ENCODE measurements at places on chromosomes 6 and 20.

GRCh38 chr6:129476810-129477209, 233.2 kb downstream of the ARHGAP18 start:
- DNase-seq: no peak

GRCh38 chr6:1904466-1904799, 294.7 kb downstream of the FOXC1 start:
- DNase-seq: no peak

DNA sequence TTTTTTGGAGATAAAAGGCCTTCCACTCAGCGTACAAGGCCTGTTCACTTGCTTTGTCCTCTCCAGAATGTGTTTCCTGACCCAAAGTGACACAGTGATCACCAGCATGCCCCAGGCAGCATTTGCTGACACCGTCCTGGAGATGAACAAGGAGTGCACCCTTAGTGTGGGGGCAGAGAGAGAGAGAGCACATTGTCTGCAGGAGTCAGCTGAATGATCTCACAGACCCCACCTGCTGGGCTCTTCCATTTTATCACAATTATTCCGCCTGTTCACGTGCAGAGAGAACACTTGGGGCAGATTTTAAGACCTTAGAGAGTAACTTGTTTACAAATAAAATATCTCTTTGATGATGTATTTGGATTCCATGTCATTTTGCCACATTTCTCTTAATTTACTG, 22.4 kb upstream of the MAS1L start:
- no peak for DNase-seq

DNA sequence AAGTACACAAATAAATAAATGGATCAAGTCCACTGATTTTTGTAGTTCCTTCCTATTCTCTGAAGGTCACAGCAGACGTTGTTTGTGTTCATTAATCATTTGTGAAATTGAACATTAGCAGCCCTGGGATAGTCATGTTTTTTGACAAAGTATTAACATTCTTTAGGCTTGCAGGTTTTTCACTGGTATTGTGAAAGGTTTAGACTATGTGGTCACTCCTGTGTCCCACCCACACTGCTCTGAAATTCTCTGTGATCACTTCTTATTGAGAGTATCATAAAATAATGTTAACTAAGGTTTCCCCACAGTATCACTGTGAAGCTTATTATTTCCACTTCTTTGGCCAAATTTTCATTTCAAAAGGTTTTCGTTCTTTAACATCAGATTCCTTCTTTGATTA, 3.5 kb downstream of the FAM83B start:
- DNase-seq: no peak

GRCh38 chr6:5115168-5115567, 30.0 kb downstream of the PPP1R3G start:
- no peak for DNase-seq

DNA sequence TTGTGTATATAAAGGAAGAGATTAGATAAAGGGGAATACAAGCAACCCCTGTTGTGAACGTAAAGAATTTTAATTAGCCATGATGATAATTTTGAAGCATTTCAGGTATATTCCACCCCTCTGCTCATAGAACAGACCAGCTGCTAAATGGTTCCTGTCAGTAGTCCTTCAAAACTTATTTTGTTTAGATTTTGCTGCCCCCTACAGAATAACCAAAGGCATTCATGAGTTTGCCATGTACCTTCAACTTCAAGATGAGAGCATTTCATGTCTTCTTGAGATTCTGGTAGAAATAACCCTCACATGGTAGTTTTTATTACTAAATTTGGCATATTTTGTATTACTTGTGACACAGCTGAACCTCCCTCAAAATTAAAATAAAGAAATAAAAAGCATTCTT, 1586.7 kb downstream of the HACE1 start:
- DNase-seq: no peak

DNA sequence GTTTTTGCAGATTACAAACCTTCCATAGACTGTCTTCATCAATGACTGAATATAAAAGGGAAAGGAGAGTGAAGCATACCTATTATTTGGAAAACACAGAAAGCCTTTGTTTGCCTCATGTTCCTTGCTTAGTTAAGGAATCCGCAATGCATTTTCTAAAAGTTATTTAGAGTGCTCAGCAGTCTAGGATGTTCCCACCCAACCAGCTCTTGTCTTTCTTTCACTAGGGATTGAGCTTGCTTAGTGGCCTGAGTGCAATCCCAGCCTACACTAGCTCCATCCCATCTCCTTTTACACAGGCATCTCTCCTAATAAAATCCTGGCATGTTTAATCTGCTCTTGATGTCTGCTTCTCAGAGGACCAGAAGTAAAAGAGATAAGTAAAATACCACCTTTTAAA, 850.5 kb upstream of the GJE1 start:
- no peak for DNase-seq

DNA sequence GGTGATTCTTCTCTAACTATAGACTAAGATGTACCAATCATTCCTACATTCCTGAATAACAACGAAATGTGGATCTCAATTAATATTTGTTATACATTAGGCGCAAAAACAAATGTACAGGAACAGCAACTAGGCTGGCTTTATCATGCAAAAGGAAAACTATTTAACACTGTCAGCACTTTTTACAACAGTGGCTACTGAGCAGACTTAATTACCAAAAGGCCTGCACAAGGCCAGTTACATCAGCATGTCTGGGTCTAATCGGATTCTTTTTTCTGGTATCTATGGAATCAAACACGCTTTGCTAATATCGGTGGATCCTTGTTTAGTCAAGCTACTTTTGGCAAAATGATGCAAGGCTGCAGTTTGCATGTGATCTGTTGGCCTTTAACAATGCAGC, 176.5 kb downstream of the UBE3D start:
- no peak for DNase-seq

GRCh38 chr6:97978855-97979271, 695.8 kb upstream of the MMS22L start:
- DNase-seq: no peak

DNA sequence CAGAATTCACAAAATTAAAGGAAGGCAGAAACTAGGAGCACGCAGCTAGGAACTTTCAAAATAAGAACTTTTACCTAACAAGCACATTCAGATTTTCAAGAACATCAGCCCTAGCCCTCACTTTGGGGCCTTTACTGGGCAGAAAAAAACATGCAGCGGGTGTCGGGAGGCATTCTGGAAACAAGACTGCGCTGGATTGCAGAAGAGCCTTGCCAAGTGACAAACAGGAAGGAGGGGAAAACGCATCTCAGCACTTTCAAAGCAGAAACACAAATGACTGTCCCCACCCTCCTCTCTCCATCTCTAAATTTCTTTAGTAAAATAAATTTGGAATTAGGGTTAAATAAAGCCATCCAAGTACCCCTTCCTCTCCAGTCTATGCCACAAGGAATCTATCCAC, 74.6 kb upstream of the RREB1 start:
- DNase-seq: no peak

GRCh38 chr6:163935158-163935762, 520.7 kb downstream of the QKI start:
- no peak for DNase-seq

- no peak for DNase-seq
These were observed 785.6 kb downstream of the QKI start for GRCh38 chr6:164200071-164200470.

DNA sequence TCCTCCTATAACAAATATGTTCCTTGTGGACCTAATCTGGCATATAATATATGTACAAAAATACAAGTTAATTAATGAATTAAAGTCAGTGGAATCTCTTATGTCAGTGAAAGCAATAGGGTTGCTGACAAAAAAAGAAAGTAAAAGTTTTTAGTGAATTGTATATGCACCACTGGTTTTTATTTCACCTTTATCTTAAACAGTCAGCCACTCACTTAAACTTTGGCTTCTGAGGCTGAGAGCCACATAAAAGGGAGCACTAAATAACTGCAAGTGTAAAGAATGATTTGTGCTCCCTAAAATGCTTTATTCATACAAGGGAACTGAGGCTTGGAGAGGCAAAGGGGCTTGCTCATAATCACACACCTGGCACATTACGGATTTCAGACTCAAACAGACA, 9.9 kb upstream of the F13A1 start:
- no peak for DNase-seq

GRCh38 chr20:6180531-6180930, 57.7 kb upstream of the FERMT1 start:
- DNase-seq: no peak

DNA sequence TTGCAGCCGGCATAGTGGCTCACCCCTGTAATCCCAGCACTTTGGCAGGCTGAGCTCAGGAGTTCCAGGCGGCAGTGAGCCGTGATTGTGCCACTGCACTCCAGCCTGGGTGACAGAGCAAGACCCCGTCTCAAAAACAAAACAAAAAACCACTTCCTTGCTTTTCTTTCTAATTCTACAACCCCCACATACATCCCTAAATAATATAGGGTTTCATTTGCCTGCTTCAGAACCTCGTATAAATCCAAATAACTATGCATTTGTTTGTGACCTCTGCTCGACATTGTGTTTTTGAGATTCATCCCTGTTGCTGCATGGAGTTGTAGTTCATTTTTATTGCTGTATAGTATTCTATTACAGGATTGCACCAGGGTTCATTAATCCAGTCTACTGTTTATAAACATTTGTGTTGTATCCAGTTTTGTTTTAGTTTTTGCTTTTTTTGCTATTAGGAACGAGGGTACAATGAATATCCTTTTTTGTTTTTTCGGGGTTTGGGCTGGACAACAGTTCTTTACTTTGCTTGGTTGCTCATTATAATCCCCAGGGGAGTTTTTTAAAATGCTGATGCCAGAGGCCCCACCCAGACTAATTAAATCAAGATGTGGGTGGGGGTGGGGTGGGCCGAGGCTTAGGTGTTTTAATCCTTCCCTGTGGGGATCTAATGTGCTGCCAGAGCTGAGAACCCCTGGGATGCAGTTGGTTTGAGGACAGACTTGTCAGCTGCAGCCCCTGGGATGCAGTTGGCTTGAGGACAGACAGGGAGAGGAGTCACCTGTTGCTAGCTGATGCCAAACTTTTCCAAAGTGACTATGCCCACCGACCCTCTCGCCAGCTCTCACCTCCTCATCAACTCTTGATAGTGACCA, 2.4 kb upstream of the SNAI1 start:
- DNase-seq: no peak

DNA sequence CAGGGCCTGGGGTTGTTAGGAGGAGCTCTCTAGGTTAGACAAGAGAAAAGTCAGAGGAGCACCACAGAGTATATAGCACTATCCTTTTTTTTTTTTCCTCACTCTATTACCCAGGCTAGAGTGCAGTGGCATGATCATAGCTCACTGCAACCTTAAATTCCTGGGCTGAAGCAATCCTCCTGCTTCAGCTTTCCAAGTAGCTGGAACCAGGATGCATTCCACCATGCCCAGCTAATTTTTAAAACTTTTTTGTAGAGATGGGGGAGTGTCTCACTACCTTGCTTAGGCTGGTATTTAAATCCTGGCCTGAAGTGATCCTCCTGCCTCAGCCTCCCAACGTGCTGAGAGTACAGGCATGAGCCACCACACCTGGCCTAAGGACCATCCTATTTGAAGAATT, 19.3 kb upstream of the AKIRIN2 start:
- no peak for DNase-seq

GRCh38 chr6:124703541-124703940, 258.7 kb upstream of the RNF217 start:
- DNase-seq: no peak

DNA sequence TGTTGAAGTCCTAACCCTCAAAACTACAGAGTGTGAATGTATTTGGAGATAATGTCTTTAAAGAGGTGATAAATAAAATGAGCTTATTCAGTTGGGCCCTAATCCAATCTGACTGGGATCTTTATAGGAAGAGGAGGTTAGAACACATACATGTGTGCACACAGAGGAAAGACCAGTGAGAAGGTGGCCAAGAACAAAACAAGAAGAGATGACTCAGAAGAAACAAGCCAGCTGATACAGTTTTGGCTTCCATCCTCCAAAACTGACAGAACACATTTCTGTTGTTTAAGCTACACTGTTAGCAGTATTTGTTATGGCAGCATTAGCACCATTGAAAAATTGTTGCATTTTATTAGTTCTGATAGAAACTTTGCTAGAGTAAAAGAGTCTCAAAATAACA, 609.3 kb upstream of the IMPG1 start:
- DNase-seq: no peak

- no peak for DNase-seq
These were observed 39.1 kb upstream of the TBC1D22B start for GRCh38 chr6:37218511-37218910.

- no peak for DNase-seq
These were observed 314.1 kb upstream of the SGK1 start for GRCh38 chr6:134632024-134632423.

- DNase-seq: no peak
These were observed 432.2 kb downstream of the HTR1B start for GRCh38 chr6:77030929-77031674.

DNA sequence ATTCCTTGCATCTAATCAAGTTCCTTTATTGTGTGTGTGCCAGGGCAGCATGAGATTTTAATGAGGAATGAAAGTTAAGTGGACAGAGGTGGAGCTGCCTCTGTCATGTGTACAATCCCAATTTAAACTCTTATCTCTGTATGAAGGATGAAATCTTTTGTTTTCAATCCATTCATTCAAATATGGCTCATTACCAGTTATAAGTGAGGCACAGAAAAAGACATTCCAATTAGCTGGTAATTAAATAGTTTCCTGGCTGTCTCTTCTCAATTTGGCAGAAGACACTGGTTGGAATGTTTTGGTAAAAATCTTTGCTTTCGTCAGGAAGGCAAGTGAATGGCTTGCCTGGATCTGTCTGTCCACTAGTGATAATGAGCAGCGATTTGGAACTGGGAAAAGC, 46.4 kb downstream of the CLVS2 start:
- DNase-seq: no peak

DNA sequence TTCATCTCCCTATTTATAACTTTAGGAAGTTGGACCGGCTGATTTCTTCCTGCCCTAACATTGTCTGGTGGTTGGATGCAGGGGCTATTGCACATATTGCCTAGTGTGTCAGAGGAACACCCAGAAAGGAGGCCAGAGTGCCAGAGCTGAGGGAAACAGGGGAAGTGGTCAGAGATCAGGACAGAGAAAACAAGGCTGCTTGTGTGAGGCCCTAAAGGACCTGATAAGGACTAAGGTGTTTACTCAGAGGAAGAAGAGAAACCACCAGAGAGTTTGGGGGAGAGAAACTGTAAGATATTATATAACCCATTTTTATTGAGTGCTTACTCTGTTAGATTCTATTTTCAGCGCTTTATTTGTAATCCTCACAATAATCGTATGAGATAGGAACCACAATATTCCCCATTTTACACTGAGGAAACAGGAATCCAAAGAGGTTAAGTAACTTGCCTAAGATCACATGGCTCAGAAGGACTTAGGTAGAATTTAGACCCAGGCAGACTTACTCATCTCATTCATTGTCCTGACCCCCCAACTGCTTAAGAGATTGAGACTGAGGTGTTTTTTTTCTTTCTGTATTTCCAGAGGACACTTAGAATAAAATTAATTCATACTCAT, 54.0 kb upstream of the REV3L start:
- no peak for DNase-seq

GRCh38 chr6:42142118-42142835, at the start of gene C6orf132:
Gene C6orf132, minus strand, starts transcription at chr6:42142620. Its CDS starts 176 bp downstream, at chr6:42142444.
- no peak for DNase-seq

Measured in stimulated activated CD8-positive, alpha-beta memory T cell treated with anti-CD3 and anti-CD28 coated beads, Interleukin-2, amount 100 ng/mL, for 48 hours (primary cell).